AML-193 (cell line): ENCODE measurements at places on chromosomes 13 and 19.

DNA sequence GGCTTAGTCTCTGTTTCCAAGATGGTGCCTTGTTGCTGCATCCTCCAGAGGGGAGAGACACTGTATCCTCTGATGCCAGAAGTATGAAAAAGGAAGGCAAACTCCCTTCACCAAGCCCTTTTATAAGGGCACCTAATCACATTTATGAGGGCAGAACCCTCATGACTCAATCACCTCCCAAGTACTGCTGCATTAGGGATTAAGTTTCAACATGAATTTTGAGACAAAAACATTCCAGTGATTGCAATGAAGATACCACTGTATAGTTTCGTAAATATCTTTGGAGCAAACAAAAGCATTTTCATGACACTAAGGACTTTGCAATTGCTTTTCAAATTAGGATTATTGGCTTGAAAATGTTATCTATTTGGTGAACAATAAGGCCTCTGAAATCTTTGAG, 63.8 kb downstream of the RNF17 start:
- DNase-seq, result no peak

- no peak for DNase-seq
Observed at GRCh38 chr13:24281188-24282008, 28.0 kb upstream of the C1QTNF9 start.

- no peak for DNase-seq
Observed at GRCh38 chr19:33503030-33503429, 18.6 kb downstream of the PEPD start.

GRCh38 chr19:1026783-1027649, 608 bp downstream of the CNN2 start:
- peak; percentile 12 for DNase-seq

- DNase-seq, result no peak
Observed at GRCh38 chr13:51213173-51213728, 8.9 kb upstream of the FAM124A start.

DNA sequence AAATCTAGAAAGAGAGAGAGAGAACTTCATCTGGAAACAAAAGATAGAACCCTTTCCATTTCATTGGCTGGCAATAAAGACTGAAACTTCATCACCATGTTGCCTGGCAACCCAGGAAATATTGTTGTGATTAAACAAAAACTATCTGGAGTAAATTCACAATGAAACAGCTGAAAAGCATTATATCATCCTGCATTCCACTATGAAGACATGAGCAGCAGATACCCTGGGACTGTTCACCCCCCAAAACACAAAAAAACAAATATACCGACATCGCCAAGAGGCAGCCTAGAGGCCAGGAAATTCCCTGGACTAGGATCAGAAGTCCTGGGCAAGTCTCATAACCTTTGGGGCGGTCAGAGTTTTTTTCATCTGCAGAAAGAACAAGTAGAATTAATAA, 158.3 kb downstream of the FOXO1 start:
- no peak for DNase-seq

- DNase-seq, result no peak
Observed at GRCh38 chr13:44157606-44158005, 216.0 kb upstream of the SERP2 start.

GRCh38 chr19:52660981-52661380, 22.8 kb upstream of the ZNF83 start:
- no peak for DNase-seq

GRCh38 chr19:15177269-15178116, 23.3 kb downstream of the NOTCH3 start:
- DNase-seq, result no peak

DNA sequence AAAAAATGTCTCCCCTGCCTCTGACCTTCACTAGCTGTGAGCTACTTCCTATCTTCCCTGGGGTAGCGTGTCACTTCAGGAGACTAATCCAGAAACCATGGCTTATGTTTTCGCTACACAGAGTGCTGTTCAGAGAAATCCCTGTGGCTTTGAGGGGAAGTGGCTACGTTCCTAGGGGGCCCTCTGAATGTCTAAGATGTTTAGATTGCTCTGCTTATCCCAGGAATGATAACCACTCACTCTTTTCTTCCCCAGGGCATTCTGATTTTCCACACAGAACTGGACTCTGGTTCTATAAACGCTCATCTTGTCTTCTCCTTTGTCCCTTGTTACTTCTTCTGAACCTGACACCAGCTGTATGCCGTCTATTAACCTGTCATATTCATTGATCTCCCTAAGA, 572.5 kb downstream of the OLFM4 start:
- DNase-seq, result no peak

GRCh38 chr13:42769650-42770049, 11.7 kb upstream of the FAM216B start:
- no peak for DNase-seq

- no peak for DNase-seq
Observed at GRCh38 chr13:76522083-76522755, 364.0 kb downstream of the KCTD12 start.

DNA sequence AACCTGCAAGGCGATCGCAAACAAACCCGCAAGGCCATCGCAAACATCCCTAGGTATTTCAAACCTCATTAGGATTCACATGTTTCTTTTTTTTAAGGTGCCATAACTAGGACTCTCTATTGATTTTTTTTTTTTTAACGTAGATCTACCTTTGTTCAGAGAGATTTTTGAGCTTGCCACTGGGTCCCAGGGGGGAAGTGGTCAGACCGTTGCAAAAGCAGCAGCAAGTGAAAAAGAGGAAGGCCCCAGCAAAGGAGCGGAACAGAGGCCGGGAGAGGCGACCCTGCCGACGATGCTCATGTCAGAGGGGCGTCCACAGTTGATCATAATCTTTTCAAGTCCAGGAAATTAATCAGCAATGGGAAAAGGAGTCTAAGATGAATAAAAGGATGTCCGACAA, 32.7 kb upstream of the FLT1 start:
- peak; percentile 94 for DNase-seq

DNA sequence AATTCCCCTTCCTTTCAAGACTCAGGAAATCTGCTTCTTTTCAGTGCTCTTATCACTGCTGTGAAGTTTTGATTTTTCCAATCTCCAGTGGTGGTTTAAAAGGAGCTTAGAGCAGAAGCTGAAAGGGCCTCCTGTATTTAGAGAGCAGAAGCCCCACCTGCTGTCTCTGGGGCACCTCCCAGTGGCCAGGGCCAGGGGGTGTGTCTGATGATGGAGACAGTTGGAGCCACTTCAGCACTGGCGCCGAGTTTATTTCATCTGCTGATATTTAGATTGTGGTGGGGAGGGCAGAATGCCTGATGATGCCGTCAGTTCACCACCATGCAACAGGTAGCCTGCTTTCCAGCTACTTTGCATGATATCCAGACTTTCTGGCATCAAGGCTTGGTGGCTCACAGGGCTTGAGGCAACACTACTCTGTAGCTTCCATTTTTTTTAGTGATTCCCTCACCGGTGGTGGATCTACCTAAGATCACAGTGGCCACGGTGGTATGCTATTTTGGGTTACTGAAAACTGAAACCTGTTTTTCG, 371.9 kb downstream of the KCNRG start:
- no peak for DNase-seq

- no peak for DNase-seq
Observed at GRCh38 chr19:6685482-6685881, 15.5 kb upstream of the TNFSF14 start.

DNA sequence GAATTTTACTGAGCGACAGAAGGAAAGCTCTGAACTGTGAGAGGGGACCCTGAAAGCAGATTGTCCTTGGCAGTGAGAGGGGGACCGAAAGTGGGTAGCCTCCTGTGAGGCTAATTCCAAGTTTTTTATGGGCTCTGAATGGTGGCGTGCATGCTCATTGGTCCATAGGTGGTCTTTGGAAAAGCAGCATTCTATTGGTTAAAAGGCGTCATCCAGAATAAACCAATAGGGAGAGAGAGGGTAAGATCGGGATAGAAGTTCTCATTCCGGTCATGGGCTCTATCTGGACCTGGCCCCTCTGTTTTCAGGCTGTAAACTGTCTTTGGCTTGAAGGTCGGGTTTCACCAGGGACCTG, 539.8 kb upstream of the PCDH9 start:
- DNase-seq, result no peak

- no peak for DNase-seq
Observed at GRCh38 chr19:31334849-31335624, 14.2 kb downstream of the TSHZ3 start.

DNA sequence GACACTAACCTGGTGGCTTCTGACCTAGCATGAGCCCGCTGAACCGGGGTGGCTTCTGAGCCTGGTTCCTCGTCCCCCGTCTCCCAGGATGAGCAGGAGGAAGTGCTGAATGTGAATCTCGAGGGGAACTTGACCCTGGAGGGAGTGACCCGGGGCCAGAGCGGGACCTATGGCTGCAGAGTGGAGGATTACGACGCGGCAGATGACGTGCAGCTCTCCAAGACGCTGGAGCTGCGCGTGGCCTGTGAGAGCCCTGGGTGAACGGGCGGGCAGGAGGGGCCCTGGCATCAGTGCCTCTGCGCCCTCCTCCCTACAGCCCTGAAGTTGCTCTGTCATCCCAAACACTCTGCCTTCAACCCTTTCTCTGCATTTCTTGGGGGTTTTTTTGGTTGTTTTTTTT, 5.6 kb downstream of the BCAM start:
- no peak for DNase-seq

DNA sequence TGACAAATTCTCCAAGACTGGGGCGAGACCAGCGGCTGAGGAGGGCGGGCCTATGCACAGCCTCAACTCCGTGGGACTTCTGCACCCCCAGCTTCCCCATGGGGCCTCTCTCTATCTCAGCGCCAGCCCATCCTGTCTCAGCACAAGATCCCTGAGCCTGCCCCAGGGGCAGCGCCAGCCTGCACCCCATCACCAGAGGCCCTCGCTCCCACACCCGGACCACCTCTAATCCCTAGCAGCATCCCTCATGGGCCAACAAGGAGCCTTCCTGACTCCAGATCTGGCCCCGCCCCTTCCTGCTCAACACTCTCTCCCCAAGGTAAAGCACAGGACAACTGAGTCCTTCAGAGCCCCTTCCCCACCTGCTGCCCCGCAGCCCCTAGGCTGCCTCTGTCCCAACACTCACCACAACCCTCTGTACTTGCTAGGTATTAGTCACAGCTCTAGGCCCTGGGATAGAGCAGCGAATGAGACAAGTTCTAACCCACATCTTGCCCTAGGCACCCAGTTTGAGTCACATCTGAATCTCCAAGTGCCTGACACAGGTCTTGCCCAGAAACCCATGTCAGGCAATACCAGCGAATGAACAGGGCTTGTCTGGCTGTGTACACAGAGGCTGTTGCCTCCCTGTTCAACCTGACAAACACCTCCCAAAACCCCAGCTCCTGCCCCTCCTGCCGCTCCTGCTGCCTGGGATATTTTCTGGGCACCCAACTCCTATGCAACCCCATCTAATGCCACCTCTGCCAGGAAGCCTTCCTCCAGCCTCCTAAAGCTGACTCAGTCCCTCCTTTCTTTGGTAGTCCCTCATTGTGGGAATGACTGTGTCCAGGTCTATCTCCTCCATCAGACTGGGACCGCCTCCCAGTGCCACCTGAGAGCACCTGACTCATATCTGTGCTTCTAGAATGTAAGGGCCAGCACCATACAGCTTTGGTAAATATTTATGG, 18.6 kb downstream of the GRIK5 start:
- DNase-seq, result no peak

DNA sequence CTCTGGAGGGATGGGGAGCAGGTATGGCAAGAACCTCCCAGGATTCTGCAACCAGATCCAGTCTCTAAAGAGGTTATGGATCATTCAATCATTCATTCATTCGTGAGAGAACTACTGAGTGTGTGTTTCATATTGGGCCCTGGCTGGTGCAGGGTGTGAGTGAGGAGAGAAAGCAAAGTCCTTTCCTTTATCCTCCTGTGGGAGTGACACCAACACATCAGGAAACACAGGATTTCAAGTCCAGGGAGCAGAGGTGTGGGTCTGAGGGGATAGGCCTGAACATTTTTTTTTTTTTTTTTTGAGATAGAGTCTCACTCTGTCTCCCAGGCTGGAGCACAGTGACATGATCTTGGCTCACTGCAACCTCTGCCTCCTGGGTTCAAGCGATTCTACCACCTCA, 3.3 kb downstream of the CEACAM1 start:
- no peak for DNase-seq

GRCh38 chr13:87986639-87987250, 315.6 kb downstream of the SLITRK5 start:
- DNase-seq, result no peak

DNA sequence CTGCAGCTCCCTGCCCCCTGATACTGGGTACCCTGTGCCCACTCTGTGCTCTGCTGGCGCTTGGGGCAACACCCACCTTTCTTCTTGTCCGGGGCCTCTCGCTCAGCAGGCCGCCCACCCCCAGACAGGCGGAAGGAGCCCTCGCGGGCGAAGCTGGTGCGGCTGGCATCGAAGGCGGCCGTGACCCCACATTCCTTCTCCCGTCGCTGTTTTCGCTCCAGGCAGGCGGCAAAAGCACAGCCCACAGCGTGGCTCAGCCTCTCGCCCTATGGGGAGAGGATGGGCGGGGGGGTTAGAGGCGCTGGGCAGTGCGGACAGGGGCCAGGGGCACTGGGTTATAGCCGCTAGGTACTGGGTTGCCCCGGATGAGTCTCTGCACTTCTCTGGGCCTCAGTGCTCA, 13.3 kb downstream of the NUMBL start:
- no peak for DNase-seq

GRCh38 chr19:13032837-13033236, 37.6 kb downstream of the NFIX start:
- no peak for DNase-seq

DNA sequence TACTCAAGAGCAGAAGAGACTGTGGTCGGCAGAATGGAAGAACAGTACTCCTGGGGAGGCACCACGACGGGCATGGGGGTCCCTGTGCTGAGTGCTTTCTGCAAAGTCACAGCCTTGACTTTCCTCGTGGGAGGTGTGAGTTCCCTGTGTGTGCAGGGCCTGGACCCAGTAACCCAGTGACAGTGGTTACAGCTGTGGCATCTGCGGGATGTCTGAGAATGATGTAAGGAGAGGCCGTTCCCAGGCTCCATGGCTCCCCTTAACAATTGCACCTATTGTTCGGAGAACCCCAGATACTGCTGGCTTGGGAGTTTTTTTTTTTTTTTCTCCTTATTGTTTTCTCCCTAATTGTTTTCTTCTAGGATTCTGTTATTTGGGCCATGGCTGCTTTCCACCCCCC, 5.1 kb upstream of the NANOS2 start:
- DNase-seq, result no peak

DNA sequence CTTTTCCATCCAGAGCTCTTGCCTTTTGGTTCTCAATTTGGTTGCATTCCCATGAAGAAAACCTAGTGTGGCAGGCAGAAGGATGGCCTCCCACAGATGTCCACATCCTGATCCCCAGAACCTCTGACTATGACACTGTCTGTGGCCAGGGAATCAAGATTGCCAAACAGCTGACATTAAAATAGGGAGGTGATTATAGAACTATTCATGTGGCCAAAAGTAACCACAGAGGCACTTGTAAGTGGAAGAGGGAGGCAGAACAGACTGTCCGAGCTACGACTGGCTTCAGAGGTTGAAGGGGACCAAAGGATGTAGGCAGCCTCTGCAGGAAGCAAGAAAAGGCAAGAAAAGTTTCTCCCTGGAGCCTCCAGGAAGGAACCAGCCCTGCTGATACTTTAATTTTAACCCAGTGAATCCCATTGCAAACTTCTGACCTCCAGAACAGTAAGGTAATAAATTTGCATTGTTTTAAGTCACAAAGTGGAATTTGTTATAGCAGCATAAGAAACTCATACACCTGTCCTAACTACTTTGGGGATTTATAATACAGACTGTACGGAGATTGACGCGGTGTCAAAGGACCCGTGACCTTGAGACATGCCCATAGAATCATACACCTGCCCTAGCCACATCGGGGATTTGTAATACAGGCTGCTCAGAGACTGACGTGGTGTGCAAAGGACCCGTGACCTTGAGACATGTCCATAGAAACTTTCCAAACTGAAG, 106.5 kb downstream of the ATP11A start:
- DNase-seq, result no peak

- DNase-seq, result no peak
Observed at GRCh38 chr13:48693998-48694397, 40.3 kb downstream of the CYSLTR2 start.

- DNase-seq, result no peak
Observed at GRCh38 chr19:17873786-17874757, 2.3 kb downstream of the SLC5A5 start.
